NCI-H1694 (cell line): ENCODE measurements at places on chromosomes 3 and 15.
A peak's percentile ranks its signal among the peaks of the same experiment; 100 is the strongest.

GRCh38 chr15:69749797-69750196 is 297.2 kb downstream of the RPLP1 start:
- no peak for DNase-seq

GRCh38 chr3:65712140-65712539 is 326.6 kb downstream of the MAGI1 start:
- DNase-seq: no peak

- no peak for DNase-seq
Observed at GRCh38 chr3:42425736-42426407, 15.5 kb upstream of the LYZL4 start.

DNA sequence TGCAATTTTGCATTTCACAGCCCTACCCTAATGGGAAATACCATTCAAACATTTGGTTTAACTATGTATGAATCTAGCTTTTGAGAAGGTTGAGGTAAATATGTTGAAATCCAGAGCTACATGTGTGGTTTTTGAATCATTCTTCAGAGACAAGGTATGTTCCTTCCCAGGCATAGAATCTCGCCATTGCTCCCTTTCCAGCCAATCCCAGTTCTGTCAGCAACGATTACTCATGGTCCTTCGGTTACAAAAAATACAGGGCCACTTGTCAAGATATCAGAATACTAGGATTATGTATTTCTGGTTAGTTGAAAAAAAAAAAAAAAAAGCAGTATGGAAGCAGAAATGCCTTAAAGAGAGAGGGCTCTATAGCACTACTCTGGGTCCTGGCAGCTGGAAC is 182.4 kb downstream of the RBMS3 start:
- DNase-seq: no peak

DNA sequence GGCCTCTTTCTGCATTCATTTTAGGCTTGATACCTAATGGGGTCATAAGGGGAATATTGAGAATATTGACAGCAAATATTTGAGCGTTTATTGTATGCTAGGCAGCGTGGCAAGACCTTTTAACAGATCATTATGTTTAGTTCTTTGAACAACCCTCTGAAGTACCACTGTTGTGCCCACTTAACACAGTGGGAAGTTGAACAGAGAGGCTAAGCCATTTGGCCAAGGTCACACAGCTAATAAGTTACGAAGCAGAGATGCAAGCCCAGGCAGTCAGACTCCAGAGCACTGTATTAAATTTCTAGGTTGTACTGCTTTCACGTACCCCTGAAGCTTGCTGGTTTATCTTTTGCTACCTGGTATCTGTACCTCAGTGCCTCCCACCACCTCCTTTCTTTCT is 1.1 kb downstream of the RAB7A start:
- no peak for DNase-seq

DNA sequence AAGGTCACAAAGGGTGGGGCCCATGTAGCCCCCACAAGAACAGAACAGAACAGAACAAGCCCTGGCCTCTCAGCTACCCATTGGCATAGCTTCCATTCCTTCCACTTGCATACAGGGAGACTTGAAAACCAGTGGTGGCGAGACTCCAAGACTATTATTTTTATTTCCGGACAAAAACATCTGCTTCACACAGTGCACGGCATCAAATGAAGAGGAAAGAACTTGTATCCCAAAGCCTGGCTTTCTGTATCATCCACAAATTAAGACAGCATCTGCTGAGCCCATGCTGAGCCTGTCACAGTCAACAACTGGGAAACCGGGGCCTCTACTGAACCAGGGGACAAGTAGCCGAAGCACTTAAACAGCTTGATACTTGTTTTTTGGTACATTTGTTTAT is 56.0 kb downstream of the CLEC3B start:
- DNase-seq: peak; percentile 37

GRCh38 chr15:66723826-66724731 is 22.0 kb downstream of the SMAD6 start:
- no peak for DNase-seq

- no peak for DNase-seq
Observed at GRCh38 chr15:67251318-67251717, 3.1 kb downstream of the AAGAB start.

DNA sequence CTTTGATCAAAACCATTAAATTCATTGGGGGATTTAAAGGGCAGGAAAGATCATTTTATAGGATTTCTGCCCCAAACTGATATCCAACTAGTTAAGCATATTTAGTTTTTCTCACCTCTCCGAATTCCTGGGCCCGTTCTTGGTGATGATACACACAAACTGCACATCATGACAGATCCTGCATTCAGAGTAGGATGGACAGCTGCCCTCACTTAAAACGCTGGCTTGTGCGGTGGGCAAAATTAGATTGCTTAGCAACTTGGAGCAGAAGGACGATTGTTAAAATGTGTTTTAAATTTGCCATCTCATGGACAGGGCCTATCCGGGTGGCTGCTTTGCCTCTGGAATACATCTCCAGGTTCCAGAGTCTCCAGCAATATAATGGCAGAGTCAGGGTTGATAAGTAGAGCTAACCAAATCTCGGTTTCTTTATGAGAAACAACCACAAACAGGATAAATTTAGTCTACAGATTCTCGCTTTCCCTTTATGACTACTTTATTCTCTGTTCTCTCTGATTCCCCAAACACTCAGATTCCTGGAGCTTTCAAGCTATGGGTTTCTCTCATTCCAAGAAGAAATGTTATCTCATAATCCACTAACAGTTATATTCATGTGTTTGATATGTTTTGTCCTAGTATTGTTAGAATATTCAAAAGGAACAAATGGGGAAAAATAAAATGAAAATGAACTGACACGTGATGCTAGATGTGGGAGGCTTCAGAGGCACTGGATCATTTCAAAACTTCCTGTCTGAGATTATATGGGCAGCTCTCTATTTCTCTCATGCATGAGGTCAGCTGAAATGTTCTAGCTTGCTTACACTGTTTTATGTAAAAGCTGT is 1014.1 kb upstream of the SEMA6D start:
- no peak for DNase-seq

DNA sequence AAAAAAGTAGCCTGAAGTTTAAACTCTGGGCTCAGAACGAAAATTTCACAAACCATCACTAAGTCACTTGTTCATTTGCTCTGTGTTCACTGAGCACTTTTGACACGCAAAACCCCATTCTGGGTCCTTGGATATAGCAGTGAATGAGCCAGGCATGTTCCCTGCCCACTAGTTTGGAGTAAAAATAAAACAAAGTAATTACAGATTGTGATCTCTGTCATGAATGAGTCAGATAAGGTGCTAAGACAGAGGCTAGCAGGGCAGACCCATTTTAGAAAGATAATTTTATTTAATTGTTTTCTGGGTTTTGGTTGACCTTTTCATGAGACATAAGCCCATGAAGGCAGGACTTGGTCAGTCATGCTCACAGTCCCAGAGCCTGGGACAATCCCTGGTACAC is 84.1 kb upstream of the ARHGEF3 start:
- DNase-seq: no peak
